NCI-H1694 treated with DMSO at 0.1 percent for 48 hours (cell line): ENCODE measurements at places on chromosomes 16 and 17.

- DNase-seq: no peak
Observed at GRCh38 chr16:25018972-25019617, 3.9 kb upstream of the ARHGAP17 start.

DNA sequence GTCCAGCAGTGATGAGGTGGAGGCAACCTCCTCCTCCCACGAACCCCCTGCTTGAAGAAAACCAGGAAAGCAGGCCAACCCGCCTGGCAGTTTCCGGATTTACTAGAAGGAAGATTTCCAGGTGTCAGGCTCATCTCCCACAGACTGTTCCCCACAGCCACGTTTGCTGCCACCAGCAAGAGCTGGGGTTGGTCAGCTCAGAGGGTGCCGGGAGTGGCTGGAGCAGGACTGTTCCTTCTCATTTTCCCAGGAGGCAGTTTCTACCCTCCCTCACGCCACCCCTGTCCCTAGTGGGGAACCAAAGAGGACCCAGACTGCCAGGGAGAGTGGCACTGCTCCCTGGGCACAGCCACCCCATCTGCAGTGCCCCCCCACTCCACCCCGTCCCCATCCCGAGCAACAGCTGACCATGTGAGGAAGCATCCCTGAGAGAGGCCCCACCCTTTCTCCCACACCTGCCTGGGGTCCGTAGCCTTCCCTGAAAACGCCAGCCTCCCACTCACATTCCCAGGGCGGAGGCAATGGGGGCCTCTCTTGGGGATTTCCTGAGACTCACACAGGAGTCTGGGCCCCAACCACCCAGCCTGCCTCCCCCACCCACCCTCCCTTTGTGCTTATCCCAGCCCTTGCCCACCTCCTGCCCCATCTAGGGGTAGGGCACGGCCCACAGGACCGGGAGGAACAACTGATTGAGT is 5.9 kb downstream of the KRT17 start:
- DNase-seq: no peak

DNA sequence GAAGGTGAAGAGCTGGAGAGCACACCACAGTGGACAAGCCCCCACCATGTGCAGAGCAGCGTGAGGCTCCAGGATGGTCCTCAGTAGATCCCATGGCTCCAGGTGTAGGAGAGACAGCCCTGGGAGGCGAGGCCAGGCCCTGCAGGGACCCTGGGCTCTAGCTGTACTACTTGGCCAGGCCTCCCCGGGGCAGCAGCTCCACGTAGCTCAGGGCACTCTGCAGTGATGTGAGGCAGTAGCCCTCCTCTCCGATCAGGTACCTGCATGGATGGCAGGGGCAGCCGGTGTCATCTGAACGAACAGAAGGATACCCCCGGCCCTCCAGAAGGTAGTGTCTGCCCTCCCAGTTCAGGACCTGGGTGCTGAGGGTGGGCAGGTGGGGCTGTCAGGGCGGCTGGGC is 6.2 kb upstream of the SPATA2L start:
- no peak for DNase-seq

DNA sequence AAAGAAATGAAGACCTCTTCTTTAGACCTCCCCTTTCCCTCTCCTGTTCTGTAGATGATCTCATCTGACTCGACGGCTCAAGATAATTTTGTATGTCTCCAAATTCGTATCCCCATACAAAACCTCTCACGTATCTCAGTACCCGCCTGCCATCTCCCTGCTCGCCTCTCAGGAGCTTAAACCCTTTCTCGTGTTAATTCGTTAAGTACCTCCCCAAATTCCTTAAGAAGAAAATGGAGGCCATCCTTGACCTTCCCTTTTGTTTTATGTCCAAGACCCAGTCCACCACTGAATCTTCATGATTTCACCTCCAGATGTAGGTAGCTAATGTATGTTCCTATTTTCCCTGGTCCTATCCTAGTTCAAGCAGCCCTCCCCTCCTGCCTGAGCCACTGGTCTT is 41.6 kb downstream of the OR3A1 start:
- DNase-seq: no peak

DNA sequence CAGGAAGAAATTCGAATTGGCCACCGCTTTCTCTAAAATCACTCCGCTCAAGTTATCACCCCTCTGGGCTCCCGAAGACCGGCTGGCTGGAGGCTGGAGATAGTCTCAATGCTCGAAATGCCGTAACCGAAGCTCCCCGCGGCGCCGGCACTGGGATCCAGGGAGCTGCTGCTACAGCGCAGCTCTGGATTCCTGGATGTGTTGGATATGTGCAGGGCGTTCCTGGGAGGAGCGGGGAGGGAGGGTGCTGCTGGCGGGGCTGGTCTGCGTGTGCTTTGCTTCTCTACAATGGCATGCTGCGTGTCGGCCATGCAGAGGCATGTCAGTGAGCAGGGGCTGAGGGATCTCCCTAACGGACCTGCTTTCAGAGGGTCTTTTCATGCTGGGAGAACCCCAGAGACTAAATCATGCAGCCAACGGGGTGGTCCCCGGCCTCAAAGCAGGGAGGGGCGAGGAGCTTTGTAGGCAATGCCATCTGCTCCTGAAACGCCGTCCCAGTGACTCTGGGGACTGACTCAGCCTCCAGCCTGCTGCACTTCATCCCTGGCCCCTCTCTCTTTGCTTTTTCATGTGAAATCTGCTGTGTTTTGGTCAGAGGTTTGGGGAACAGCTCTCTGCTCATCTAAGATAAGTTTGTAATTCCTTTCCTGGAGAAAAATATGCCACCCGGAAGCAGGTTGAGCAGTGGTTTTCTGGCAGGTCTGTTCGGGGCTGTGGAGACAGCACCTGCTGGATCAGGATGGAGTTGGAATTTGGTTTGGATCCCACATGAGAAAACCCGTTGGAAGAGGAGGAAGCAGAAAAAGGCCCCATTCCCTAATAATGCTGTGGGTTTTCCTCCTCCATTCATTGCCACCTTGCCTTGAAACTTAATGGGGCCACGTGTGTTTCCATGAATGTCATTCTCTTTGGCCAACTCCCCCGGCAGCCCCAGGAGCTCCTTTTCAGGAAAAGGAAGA is 311.4 kb downstream of the SEC14L1 start:
- peak; percentile 92 for DNase-seq

DNA sequence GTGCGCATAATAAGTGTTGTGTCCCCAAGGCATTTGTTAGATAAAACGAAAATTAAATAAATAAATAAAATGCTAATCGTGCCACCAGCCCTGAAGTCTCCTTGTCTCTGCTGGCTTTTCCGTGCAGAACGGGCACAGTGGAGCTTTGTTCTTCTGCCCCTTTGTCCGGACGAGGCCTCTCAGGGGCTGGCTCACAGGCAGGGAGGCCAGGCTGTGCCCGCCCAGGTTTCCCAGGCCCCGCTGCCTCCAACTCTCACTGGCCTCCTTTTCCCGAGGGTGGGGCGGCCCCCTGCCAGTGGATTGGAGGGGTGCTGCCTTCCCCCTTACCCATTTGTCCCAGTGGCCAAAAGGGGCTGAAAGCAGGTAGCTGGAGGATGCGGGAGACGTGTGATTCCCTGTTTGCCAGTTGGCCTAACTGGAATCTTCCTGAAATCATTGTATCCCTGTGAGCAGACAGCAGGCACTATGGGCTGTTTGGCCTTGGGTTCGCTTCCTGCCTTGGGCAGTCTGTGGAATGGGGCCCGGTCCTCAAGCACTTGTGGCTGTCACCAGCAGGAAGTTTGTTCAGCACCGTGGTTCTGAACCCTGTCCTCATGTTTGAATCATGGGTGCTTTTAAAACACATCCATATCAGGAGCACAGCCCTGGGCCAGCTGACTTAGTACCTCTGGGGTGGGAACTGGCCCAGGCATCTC is 64.4 kb downstream of the KSR1 start:
- no peak for DNase-seq

DNA sequence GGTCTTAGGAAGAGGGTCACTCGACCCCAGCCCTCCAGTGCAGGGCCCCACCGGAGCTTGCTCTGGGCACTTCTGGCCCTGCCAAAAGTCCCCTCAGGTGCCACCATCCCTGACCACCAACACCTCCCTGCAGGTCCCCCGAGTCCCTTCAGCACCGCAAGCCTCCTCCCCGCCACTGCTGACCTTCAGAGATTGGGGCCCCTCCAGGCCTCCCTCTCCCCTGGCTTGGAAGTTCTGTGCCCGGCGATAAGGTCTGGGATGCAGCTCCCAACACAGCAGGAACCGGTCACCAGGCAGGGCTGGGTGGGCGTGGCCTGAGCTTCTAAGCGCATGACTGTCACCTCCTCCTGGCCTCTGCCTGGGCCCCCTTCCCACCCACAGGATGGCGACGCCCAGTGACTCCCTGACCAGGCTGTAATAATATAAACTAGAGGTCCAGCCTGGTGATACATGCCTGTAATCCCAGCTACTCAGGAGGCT is 11.2 kb downstream of the PIEZO1 start:
- no peak for DNase-seq

- no peak for DNase-seq
Observed at GRCh38 chr17:42743595-42744282, 1.1 kb downstream of the EZH1 start.

DNA sequence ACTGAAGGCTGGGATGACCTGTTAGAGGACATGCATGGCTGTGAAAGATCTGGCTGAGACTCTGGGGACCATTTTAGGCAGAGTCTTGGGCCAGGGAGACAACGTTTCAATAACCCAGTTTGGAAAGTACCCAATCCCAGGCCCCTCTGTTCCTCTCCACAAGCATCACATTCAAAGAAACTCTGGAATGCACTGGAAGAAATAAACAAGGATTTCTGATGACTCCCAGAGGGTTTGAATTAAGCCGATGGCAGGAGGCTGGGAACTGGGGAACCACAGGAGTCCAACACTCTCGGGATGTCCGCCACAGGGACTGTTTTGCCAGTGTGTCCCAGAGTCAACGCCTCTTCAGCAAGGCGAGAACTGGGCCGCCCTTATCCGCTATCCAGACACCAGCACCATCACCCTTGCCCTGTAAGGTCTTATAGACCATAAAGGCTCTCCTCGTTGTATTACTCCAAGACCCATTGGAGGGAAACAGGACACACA is 3.3 kb downstream of the PMP22 start:
- DNase-seq: no peak
